GM23248 (cell line): ENCODE measurements at places on chromosomes 3 and 15. TPM values are rescaled to one million over a fixed set of nuclear protein-coding genes. Genes with fewer than 3 reads are reported as not detected.
A peak's percentile ranks its signal among the peaks of the same experiment; 100 is the strongest.

DNA sequence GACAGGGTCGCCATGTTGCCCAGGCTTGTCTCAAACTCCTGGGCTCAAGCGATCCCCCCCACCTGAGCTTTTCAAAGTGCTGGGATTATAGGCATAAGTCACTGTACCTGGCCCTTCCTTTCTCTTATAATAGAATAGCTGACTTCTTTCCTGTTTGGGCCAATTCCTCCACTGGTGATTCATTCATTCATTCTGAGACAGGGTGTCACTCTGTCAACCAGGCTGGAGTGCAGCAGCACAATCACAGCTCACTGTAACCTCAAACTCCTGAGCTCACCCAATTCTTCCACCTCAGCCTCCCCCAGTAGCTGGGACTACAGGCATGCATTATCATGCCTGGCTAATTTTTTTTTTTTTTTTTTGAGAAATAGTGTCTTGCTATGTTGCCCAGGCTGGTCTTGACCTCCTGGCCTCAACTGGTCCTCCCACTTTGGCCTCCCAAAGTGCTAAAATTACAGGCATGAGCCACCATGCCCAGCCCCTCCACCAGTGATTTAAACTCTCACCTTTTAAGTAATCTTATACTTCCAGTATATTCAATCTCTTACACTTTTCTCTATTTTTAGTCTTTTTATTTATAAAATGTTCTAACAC lies 20.9 kb downstream of the GNB4 start:
- H3K4me3 ChIP-seq = no peak overlapping the region
- H3K36me3 ChIP-seq = peaks cover 8% of the 10 kb centered on the region
- H3K27ac ChIP-seq = no peak overlapping the region
- peaks cover 11% of the 10 kb centered on the region for H3K4me1 ChIP-seq

DNA sequence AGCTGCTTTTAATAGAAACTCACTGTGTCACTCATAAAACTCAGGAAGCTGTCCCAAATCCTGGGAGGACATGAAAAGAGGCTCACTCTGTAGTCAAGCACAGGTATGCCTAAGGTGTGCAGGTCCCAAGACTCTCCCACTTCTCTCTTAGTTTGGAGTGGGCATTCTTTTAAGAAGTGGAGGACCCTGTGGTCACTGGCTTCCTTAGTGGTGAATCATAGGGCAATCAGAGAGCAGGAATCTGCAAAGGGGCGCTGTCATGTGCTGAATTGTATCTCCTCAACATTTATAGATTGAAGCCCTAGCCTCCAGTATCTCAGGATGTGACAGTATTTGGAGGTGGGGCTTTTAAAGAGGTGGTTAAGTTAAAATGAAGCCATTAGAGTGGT lies 47.2 kb upstream of the ZBTB38 start:
- DNase-seq = no peak
- no peaks in the 10 kb centered on the region; the same call in 1 of the 2 replicates for H3K4me1 ChIP-seq
- no peaks in the 10 kb centered on the region for H3K36me3 ChIP-seq
- H3K27ac ChIP-seq = no peak overlapping the region
- no peak overlapping the region for H3K4me3 ChIP-seq

Gene GOLGA8Q
- 0.76 TPM in 1 of 2 replicates, not detected in the other for total RNA-seq

Gene SLC27A2
- total RNA-seq = not detected in 2 replicates

- no peak overlapping the region for H3K27ac ChIP-seq
- DNase-seq = peak; percentile 6
- peaks cover 24% of the 10 kb centered on the region for H3K27me3 ChIP-seq
- H3K4me3 ChIP-seq = no peak overlapping the region
- no peaks in the 10 kb centered on the region for H3K4me1 ChIP-seq
Observed at GRCh38 chr3:69143612-69144011, 21.2 kb upstream of the LMOD3 start.

- peaks cover 33% of the 10 kb centered on the region for H3K4me1 ChIP-seq
- H3K36me3 ChIP-seq = no peaks in the 10 kb centered on the region
- H3K4me3 ChIP-seq = no peak overlapping the region
- H3K27ac ChIP-seq = no peak overlapping the region
- DNase-seq = no peak
Observed at GRCh38 chr3:177460047-177460446, 262.8 kb upstream of the TBL1XR1 start.

Gene VWA5B2
- total RNA-seq = not detected in 2 replicates

DNA sequence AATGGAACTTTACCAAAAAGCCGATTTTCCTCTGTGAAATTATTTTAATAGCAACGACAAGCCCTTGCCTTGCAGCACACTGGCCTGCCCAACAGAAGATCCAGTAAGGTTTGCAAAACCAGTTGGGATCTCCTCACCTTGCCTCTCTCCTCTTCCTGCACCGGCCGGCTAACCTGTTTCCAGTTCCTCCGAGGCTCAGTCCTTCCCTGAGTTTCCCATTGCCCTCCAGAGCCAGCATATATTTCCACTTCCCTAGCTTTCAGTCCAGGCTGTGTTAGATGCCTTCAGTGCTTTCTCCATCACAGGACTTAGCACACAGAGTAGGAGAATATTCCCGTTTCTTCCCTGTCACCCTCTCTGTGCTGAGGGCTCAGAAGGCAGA lies 60.3 kb downstream of the NOX5 start:
- H3K27ac ChIP-seq = no peak overlapping the region
- 0 out of 2 replicates have a peak, but pooled peaks cover 6% of the 10 kb centered on the region for H3K27me3 ChIP-seq
- peak overlapping the region; percentile 77 for H3K4me3 ChIP-seq
- DNase-seq = no peak
- H3K36me3 ChIP-seq = no peaks in the 10 kb centered on the region

DNA sequence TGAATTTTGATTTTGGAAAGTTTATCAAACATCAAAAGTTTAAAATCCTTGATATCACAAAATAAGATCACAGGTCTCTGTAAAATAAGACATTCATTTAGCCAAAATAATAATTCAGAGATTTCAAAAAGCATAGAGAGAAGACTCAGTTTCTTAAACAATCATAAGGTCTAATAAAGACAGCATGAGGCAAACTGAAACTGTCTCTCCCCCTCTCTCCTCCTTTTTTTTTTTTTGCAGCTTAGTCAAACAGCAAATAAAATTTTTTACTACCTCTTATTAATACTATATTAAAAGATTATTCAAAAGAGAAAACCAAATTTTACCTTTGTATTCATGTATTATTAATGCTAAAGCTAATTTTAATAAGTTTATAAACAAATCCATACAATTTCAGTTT lies 57.4 kb downstream of the OSTN start:
- H3K4me3 ChIP-seq = no peak overlapping the region
- no peaks in the 10 kb centered on the region for H3K4me1 ChIP-seq
- no peaks in the 10 kb centered on the region for H3K27me3 ChIP-seq
- H3K36me3 ChIP-seq = no peaks in the 10 kb centered on the region
- no peak for DNase-seq
- no peak overlapping the region for H3K27ac ChIP-seq

Gene MUC20
- not detected in 2 replicates for total RNA-seq
